Spinal cord (tissue), 10 donors: ENCODE measurements at places on chromosomes 7 and 10. TPM values are rescaled to one million over a fixed set of nuclear protein-coding genes. Genes with fewer than 3 reads are reported as not detected.

GRCh38 chr7:131231381-131232220 is 96.1 kb upstream of the MKLN1 start:
- H3K4me3 ChIP-seq, result no peak overlapping the region
- DNase-seq, result no peak
- H3K27ac ChIP-seq, result no peak overlapping the region
- H3K4me1 ChIP-seq, result no peaks in the 10 kb centered on the region
- no peaks in the 10 kb centered on the region for H3K36me3 ChIP-seq

- no peaks in the 10 kb centered on the region for H3K36me3 ChIP-seq
- H3K27me3 ChIP-seq, result no peaks in the 10 kb centered on the region
Observed at GRCh38 chr7:100406767-100407166, 21.7 kb downstream of the ZCWPW1 start.

- H3K27me3 ChIP-seq, result no peaks in the 10 kb centered on the region
- no peak for DNase-seq
- peaks cover 17% of the 10 kb centered on the region for H3K4me1 ChIP-seq
- H3K27ac ChIP-seq, result no peak overlapping the region
Observed at GRCh38 chr10:86203162-86203905, 163.3 kb downstream of the GRID1 start.

DNA sequence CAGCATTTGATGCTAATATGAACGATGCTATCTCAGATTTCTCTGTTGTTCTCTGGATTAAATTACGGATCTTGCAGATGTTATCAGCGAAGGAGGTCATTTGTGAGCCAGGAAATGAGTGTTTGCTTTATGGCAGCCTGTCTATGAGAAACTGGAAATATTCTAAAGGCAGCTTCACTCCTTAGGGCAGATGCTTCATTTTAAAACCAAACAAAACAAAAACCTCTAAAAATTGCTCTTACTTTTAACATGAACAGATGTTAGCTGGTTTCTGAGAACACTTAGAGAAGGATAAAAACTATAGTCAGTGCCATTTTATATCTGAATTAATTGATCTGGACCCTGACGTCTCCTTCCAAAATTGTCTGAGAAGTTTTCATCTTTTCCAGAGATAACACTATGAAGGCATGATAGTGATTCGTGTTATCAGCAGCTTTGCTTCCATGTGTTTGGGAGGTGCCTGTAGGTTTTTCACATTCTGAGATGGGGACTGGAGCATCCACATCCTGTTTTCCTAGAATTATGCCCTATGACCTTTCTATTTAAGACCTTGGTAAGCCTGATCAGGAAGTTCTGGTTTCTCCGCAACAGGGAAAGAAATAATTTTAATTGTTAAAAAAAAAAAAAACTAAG is 53.1 kb downstream of the CPED1 start:
- no peaks in the 10 kb centered on the region for H3K4me1 ChIP-seq
- peak overlapping the region; percentile 22 for H3K27ac ChIP-seq
- H3K36me3 ChIP-seq, result no peaks in the 10 kb centered on the region
- H3K27me3 ChIP-seq, result no peaks in the 10 kb centered on the region
- no peak overlapping the region for H3K4me3 ChIP-seq
- DNase-seq, result no peak

The HEPACAM2 gene
- 0.11 TPM for total RNA-seq

GRCh38 chr7:140600341-140600740 is 40.3 kb downstream of the DENND2A start:
- DNase-seq, result no peak
- no peak overlapping the region for H3K27ac ChIP-seq
- no peak overlapping the region for H3K4me3 ChIP-seq
- peaks cover 18% of the 10 kb centered on the region for H3K36me3 ChIP-seq

The C7orf57 gene
- total RNA-seq, result 1.8 TPM

DNA sequence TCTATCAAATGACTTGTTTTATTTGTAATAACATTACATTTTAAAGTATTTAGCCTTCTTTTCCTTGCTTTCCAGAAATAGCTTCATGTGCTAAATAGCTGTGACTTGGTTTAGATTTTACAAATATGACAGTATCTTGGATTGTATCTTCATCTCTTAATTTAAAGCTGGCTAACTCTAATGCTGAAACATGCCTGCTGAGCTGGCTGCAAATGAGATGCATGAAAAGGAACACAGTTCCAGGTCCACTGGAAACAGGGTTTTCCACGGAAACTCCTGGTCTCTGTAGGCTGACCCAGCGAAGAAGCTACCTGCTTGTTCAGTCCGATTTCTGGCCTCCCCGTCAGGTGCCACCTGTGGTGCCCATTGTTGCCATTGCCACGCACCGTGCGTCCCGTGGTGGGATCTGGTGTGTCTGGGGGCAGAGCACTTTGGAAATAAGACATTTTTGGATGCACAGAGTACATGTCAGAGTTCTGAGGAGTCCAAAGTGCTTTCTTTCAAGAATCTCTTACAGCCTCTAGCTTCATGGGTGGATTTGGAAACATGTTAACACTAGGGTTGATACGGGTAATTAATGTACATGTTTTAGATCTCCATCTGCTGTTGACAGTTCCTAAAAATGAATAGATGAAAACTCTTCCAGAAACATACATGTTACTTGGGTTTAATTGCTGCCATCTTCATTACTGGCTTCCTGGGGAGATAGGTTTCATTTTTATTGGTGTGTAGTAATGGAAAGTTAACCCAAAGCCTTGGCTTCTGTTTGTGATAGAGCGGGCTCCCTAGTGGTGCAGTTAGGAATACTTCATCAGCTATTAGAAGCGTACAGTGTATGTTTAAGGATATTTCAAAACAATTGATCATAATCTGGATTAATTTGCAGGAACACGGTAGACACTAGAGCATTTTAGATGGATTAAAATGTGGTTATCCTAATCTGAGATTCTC is 45.0 kb downstream of the SHH start:
- DNase-seq, result no peak
- H3K27me3 ChIP-seq, result no peaks in the 10 kb centered on the region
- no peak overlapping the region for H3K27ac ChIP-seq
- peaks cover 15% of the 10 kb centered on the region for H3K4me1 ChIP-seq

GRCh38 chr10:86849181-86849894 is 92.9 kb downstream of the BMPR1A start:
- H3K27ac ChIP-seq, result no peak overlapping the region
- peaks cover 6% of the 10 kb centered on the region for H3K36me3 ChIP-seq
- no peaks in the 10 kb centered on the region for H3K27me3 ChIP-seq
- no peak for DNase-seq

GRCh38 chr7:112497481-112497880 is 16.7 kb downstream of the LSMEM1 start:
- H3K27me3 ChIP-seq, result no peaks in the 10 kb centered on the region
- no peaks in the 10 kb centered on the region for H3K36me3 ChIP-seq
- DNase-seq, result no peak
- no peak overlapping the region for H3K4me3 ChIP-seq

DNA sequence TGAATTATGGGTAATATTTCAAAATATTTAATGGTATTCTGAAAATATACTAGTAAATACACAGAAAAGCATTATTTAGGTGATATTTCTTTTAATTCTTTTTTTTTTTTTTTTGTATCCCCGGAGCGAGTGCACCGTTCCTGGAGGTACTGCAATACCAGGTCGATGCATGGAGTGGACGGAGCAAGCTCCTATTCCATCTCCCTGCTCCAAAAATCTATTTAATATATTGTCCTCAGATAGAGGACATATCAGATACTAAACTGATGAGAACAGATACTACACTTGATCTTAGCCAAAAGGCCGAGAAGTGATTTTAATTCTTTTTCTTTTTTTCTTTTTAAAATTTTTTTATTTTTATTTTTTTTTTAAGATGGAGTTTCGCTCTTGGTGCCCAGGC is 10.8 kb downstream of the BTRC start:
- no peaks in the 10 kb centered on the region for H3K27me3 ChIP-seq
- peaks cover 9% of the 10 kb centered on the region for H3K36me3 ChIP-seq
- no peak overlapping the region for H3K27ac ChIP-seq
- H3K4me3 ChIP-seq, result no peak overlapping the region
- no peak for DNase-seq

The FKBP9 gene
- total RNA-seq, result 108 TPM

GRCh38 chr10:1243486-1244234 is 187.5 kb downstream of the WDR37 start:
- H3K4me1 ChIP-seq, result peaks cover 5% of the 10 kb centered on the region
- H3K4me3 ChIP-seq, result no peak overlapping the region
- peaks cover 5% of the 10 kb centered on the region for H3K27me3 ChIP-seq
- no peak overlapping the region for H3K27ac ChIP-seq
- peaks cover 3% of the 10 kb centered on the region for H3K36me3 ChIP-seq
- no peak for DNase-seq

- peaks cover 20% of the 10 kb centered on the region for H3K4me1 ChIP-seq
- H3K36me3 ChIP-seq, result no peaks in the 10 kb centered on the region
- no peak overlapping the region for H3K4me3 ChIP-seq
- no peaks in the 10 kb centered on the region for H3K27me3 ChIP-seq
- H3K27ac ChIP-seq, result no peak overlapping the region
Observed at GRCh38 chr10:47451273-47451997, 32.5 kb downstream of the ANXA8 start.

GRCh38 chr10:58023341-58024073 is 244.2 kb downstream of the IPMK start:
- DNase-seq, result no peak
- H3K36me3 ChIP-seq, result no peaks in the 10 kb centered on the region
- no peak overlapping the region for H3K27ac ChIP-seq
- H3K4me3 ChIP-seq, result no peak overlapping the region
- H3K27me3 ChIP-seq, result no peaks in the 10 kb centered on the region

The TLX1 gene
- not detected for total RNA-seq

- no peak overlapping the region for H3K4me3 ChIP-seq
- H3K27ac ChIP-seq, result peak overlapping the region; percentile 83
- H3K4me1 ChIP-seq, result peaks cover 4% of the 10 kb centered on the region
Observed at GRCh38 chr7:25359471-25360059, 131.3 kb upstream of the NPVF start.

GRCh38 chr7:7254908-7255307 is 72.6 kb downstream of the C1GALT1 start:
- no peak for DNase-seq
- H3K27ac ChIP-seq, result no peak overlapping the region

The BMPER gene
- total RNA-seq, result 36.3 TPM

DNA sequence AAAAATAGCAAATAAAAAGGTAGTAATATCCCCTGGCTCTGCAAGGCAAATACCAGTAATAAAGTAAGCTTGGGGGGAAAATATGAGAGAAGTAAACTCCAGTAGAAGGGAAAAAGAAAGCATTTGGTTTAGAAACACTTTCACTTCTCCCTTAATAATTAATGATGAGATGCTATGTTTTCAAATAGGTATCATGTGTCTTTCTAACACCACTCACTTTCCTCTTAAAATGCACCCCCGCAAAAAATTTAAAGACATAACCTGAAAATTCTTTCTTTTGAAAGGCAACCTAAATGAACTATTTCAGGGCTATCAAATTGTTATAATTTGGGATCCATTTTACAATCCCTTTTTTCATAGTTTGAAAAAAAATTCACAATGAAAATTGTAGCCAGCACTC is 240.3 kb downstream of the SNX10 start:
- no peaks in the 10 kb centered on the region for H3K36me3 ChIP-seq
- no peak for DNase-seq
- H3K27me3 ChIP-seq, result peaks cover 3% of the 10 kb centered on the region
- H3K4me3 ChIP-seq, result no peak overlapping the region

DNA sequence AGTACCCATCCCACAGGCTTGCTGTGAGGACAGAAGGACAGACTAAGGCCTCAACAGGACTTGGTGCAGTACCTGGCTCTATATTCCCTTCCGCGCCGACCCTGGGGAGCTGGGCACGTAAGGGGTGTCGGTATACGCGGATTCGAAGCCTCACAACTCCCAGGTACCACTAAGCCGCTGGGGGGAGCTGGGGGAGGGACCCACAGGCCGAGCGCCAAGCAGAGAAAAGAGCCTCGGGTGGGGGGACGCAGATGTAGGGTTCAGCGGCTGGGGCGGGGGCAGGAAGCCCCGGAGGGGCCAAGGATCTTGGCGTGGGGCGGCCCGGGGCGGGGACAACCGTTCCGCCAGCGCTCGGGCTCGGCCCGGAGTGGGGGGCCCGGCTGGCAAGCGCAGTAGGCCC is 126.4 kb upstream of the ZNF746 start:
- peaks cover 20% of the 10 kb centered on the region for H3K36me3 ChIP-seq
- H3K27ac ChIP-seq, result peak overlapping the region; percentile 25
- DNase-seq, result no peak
- no peaks in the 10 kb centered on the region for H3K27me3 ChIP-seq
- peaks cover 18% of the 10 kb centered on the region for H3K4me1 ChIP-seq

GRCh38 chr7:73342645-73343044 is 14.7 kb downstream of the FKBP6 start:
- peak overlapping the region; percentile 18 for H3K4me3 ChIP-seq
- H3K27me3 ChIP-seq, result no peaks in the 10 kb centered on the region
- peak overlapping the region; percentile 29 for H3K27ac ChIP-seq
- peak; percentile 42 for DNase-seq
- no peaks in the 10 kb centered on the region for H3K36me3 ChIP-seq

The FGFBP3 gene
- 9.5 TPM for total RNA-seq

GRCh38 chr7:133126422-133126821 is 44.5 kb upstream of the CHCHD3 start:
- no peak overlapping the region for H3K4me3 ChIP-seq
- H3K36me3 ChIP-seq, result no peaks in the 10 kb centered on the region
- H3K27me3 ChIP-seq, result no peaks in the 10 kb centered on the region
- no peak for DNase-seq

DNA sequence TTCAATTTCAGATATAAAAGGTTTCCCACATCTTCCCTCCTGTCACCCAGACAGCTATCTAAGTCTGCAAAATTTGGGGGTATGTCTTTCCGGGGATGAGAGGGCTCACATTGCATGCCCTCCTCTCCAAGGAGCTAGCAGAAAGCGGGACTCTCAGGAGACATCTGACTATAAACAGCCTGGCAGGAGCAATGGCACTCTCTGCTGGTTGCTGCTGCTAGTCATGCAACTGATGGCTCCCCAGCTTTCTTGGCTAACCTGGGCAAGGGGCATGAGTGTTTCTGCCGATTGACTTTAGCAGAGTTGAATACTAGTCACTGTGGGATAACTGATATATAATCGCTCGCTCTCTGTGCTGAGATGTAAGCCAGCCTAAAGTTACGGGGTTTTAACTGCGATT is 12.0 kb downstream of the TBX20 start:
- H3K4me1 ChIP-seq, result no peaks in the 10 kb centered on the region
- peaks cover 35% of the 10 kb centered on the region for H3K27me3 ChIP-seq
- H3K4me3 ChIP-seq, result no peak overlapping the region

- no peaks in the 10 kb centered on the region for H3K36me3 ChIP-seq
- H3K4me1 ChIP-seq, result no peaks in the 10 kb centered on the region
- H3K27me3 ChIP-seq, result no peaks in the 10 kb centered on the region
Observed at GRCh38 chr10:18438361-18439126, 212.8 kb downstream of the NSUN6 start.

DNA sequence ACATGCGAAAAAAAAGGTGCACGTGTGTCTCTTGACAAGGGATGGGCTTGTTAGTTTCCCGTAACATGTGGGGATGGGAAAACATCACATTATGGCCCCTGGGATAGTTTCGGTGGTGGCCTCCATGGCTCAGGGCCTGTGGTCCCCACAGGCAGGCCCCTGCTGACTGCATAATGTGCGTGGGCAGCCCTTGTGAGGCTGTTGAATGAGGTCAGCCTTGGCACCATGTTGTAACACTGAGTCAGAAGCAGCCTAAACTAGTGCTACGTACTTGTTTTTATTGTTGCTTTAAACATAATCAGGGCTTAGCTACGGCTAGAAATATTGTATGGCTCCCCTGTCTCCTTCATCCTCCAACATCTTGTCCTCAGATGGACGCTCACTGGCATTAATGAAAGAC is 80.6 kb downstream of the BEND7 start:
- H3K36me3 ChIP-seq, result peaks cover 11% of the 10 kb centered on the region
- DNase-seq, result no peak
- H3K27ac ChIP-seq, result no peak overlapping the region
- no peaks in the 10 kb centered on the region for H3K4me1 ChIP-seq
